ENCODE measurements at places on chromosomes 1 and 21. TPM values are rescaled to one million over a fixed set of nuclear protein-coding genes. Genes with fewer than 3 reads are reported as not detected.

Gene CD101
- 0.47 TPM for total RNA-seq

Gene ZMYM4
- 30.9 TPM for total RNA-seq

Gene LCE1D
- not detected for total RNA-seq

Gene VANGL2
- 0.24 TPM for total RNA-seq

Gene KRTAP6-3
- total RNA-seq, result not detected

Gene MTF1
- 31.4 TPM for total RNA-seq

Gene F13B
- not detected for total RNA-seq

Gene GCSAML
- 3.5 TPM for total RNA-seq

Gene CYP4A22
- not detected for total RNA-seq

Gene FCRL2
- 0.12 TPM for total RNA-seq

Gene RHD
- total RNA-seq, result not detected

Gene FAM151A
- not detected for total RNA-seq

Gene VCAM1
- total RNA-seq, result 2.2 TPM

Gene IARS2
- 78.5 TPM for total RNA-seq

GRCh38 chr1:9388335-9389180 is 95.9 kb downstream of the SPSB1 start:
- DNase-seq, result no peak

DNA sequence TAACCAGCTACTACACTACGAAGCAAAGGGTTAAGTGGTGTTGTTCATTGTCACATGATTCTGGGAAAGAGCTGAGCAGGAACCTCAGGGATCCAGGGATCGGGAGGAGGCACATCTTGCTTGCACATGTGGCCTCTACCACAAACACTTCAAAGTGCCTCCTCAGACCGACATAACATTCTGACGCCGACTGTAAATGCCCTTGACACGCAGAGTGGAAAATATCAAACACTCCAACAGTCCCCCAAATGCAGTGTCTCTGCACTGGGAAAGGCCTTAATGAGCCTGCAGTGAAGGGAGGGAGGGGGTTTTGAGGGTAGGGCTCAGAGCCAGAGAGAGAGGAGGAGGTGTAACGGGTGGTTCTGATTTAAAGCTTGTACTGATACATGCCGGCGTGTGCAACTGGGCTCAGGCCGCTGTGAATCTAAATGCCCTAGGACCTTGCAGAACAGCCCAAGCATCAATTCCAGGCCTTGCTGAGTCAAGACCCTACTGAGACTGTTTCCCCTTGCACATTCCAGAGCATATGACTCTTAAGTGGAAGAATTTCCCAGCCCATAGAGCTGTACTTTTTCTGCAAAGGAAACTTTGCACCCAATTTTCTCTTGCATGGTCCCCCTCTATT is 163.7 kb downstream of the NTMT2 start:
- DNase-seq, result no peak

GRCh38 chr1:17239420-17239819 is 9.5 kb upstream of the PADI3 start:
- peak; percentile 34 for DNase-seq

- no peak for DNase-seq
Measured at GRCh38 chr1:209835782-209836298, 8.1 kb downstream of the UTP25 start.

GRCh38 chr21:31977816-31978215 is 105.0 kb downstream of the HUNK start:
- DNase-seq, result no peak

DNA sequence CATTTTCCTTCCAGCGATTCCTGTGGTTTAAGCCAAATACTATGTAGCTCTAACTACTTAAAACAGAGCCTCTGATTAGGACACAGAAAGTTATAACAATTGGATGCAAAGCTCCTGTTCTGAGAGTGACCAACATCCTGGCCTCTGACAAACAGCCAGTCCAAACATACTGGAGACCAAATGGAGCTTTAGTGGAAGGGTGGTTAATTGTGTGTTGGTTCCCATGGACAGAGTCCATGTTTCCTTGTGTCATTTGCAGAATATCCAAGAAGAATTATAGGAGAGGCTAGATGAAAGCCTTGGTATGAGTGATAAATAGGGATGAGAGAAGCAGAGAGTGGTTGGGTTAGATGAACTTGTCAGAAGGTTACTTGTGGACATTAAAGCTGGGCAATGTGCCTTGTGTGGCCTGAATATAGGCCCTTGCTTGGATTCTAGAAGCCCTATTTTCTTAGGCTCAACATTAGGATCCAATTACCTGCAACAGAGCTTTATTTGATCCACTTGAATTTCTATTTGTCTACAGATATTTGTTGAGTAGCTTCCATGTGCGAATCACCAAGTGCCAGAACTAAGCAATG is 180.5 kb upstream of the GORAB start:
- no peak for DNase-seq

DNA sequence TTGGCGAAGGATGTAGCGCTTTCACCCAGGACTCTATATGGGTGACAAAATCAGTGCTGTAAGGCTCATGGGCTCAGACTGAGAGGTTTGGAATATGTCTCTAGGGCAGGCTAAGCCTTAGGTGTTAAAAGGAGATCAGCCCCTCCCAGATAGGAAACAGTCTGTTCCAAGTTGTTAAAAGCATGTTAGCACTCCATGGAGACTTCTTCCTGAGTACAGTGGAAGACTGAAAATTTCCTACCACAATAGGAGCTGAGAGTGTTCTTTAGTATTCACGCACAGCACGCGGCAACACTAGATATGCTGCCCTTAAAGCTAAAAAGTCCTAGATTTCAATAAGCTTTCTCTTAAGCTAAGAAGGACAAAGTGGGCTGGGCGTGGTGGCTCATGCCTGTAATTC is 122.1 kb downstream of the TRABD2B start:
- no peak for DNase-seq

- no peak for DNase-seq
Measured at GRCh38 chr1:94383966-94384408, 34.2 kb upstream of the ABCD3 start.

- DNase-seq, result no peak
Measured at GRCh38 chr1:82371844-82372498, 571.2 kb downstream of the ADGRL2 start.

- no peak for DNase-seq
Measured at GRCh38 chr1:193411714-193412113, 225.3 kb upstream of the B3GALT2 start.

DNA sequence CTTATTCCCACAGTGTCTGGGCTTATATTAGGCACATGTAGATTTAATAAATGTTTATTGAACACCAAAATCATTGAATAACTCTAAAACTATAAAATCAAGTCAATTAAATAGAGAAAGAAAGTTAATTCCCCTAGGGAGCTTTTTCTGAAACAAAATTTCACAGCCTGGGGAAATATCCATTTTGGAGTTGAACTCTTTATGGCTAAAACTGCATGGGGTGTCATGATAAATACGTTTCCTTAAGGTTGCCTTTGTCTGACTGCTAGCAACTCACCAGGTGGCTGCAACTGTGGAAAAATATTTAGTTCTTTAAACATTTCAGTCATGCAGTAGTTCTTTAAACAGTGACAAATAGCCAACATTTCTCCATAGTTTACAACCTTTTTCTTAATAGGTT is 496.1 kb downstream of the LRRIQ3 start:
- no peak for DNase-seq

- no peak for DNase-seq
Measured at GRCh38 chr1:178693366-178693765, 31.7 kb upstream of the RALGPS2 start.

GRCh38 chr1:208098773-208099172 is 145.4 kb downstream of the PLXNA2 start:
- DNase-seq, result no peak

GRCh38 chr1:228275179-228275429 is 67.3 kb downstream of the OBSCN start:
- DNase-seq, result peak; percentile 17

GRCh38 chr21:28705616-28706015 is 287.1 kb downstream of the LTN1 start:
- DNase-seq, result no peak

- DNase-seq, result no peak
Measured at GRCh38 chr1:62841587-62842169, 57.7 kb downstream of the ATG4C start.

DNA sequence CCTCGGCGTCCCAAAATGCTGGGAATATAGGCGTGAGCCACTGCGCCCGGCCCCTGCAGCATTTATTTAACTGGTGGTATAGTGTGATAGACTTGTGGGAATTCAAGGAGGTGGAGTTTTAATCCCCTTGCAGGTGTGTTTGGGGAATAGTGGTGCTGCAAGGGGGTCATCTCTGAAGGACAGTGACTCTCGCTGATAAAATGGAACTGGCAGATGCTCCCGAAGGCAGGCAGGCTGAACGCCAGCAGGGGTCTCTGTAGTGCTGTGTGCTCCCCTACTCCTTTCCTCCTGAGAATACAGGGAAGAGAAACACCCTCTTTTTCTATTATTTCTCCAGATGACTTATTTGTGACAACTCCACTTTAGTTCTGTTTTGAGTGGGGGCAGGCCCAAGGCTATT is 4.0 kb downstream of the OSCP1 start:
- no peak for DNase-seq

DNA sequence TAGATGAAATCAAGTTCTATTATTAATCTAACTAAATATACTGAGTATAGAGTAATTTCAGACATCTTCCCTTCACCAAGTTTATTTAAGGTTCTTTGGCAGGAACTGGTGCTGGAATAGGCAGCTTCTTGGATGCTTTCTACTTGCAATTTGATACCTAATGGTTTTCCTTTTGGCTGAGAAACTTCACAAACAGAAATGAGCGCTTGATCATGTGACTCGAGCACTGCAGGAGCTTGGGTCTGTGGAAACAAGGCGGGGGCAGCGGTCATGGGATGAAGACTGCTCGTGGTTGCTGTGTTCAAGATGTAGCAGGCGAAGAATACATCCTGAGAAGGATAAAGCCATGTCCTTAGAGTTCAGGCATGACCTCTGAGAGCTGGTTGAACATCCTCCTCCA is 136.8 kb downstream of the PTPRC start:
- no peak for DNase-seq

- no peak for DNase-seq
Measured at GRCh38 chr1:198079432-198079951, 77.3 kb upstream of the NEK7 start.

- DNase-seq, result no peak
Measured at GRCh38 chr1:5959087-5959486, 33.1 kb downstream of the NPHP4 start.

DNA sequence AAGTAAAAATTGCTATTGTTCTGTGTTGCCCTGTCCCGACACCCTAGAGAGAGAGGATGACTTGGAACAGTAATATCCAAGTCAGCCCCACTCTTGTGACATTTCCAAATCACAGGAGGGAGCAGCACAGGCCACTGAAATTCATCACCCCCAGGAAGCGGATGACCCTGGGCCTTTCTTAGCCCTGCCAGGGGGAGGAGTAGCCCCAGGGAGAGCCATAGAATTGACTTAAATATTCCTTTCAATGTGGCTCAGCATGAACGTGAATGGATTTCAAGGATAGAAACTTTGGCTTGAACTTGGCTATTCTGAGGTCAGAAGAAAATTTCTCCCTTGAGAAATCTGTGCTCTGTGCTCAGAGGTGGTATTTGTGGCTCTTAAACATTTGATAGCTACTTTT is 80.6 kb downstream of the CENPF start:
- DNase-seq, result no peak

DNA sequence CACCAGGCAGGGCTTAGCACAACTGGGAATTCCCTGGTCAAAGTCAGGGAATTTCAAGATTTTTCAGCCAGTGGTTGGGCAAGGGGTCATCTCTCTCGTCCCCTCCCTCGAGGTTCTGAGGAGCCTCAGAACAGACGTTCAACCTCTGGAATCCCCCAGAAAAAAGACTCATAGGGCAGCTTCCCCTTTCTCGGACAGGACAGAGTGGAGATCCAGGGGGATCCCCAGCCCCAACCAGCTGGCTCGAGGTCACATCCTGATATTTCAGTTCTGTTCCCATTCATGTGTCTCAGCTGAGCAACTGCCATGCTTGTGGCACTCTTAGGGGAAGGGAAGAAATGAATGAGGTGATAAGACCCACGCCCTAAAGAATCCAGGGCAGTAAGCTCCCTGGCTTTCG is 4.9 kb upstream of the LAD1 start:
- DNase-seq, result no peak

DNA sequence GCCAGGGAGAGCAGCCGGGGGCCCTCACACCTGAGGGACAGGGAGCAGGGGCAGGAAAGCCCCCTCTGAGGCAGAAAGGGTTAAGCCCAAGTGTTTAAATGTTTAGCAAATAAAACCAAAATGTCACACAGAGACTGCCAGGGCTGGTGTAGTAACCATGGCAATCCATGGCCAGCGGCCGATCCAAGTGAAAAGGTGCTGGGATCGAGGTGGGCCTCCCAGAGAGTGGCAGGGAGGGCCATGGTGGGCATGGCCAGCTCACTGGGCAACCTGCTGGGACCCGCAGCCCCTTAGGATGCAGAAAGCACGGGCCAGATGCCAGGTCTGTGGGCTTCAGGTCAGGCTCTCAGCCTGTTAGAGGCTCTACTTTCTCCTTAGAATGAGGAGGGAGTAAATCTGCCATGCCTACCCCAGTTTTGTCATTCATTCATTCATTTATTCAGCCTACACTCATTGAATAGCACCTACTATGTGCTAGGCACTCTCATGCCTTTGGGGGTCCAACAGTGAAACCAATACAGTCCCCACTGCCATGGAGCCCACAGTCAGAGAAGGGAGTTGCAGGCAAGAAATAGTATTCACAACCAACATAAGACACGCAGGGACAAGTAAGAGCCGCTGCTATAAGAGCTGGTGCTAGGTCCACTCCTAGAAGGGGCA is 56.1 kb downstream of the KCNN3 start:
- no peak for DNase-seq

DNA sequence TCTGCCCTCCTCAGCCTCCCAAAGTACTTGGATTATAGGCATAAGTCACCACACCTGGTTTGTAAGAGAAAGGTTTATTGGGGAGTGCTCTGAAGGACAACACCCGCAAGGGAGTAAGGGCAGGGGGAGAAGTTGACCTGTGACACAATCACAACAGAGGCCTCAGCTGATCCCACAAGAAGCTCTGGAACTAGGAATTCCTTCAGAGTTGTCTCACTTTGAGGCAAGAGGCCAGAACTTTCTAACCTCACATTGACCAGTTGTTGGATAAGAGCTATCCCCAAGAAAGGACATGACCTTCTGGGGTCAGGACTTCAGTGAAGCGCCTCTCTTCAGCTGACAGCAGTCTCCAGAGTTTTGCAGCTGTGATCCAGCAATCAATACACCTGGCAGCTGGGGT is 27.4 kb upstream of the RC3H1 start:
- no peak for DNase-seq

DNA sequence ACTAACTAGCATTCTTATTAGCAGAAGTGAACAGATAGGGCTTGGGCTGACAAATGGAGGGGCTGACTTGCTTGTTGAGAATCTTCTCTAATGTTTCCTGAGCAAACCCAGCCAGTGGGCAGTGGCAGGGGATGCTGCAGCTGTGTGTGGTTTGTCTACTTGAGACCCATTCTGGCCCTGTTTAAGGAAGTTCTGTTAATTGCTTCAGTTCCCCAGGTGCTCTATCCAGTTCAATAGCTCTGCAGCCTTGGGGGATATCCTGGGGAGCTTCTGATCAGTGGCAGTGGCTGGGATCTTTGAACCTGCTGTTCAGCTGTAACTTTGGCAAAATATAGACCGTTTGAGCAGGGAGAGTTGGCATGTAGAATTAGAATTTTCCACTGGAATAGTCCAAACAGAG is 137.4 kb downstream of the ZNF326 start:
- DNase-seq, result no peak

- DNase-seq, result no peak
Measured at GRCh38 chr1:161195171-161195570, 3.7 kb downstream of the ADAMTS4 start.

- DNase-seq, result no peak
Measured at GRCh38 chr1:47410068-47410455, 6.0 kb upstream of the FOXE3 start.

- no peak for DNase-seq
Measured at GRCh38 chr1:200247518-200247917, 162.3 kb downstream of the ZNF281 start.

GRCh38 chr1:166695115-166695514 is 144.2 kb upstream of the POGK start:
- DNase-seq, result no peak
